Stimulated activated CD4-positive, alpha-beta T cell treated with anti-CD3 and anti-CD28 coated beads, TNF-alpha, amount 100 ng/mL, for 48 hours (primary cell): ENCODE measurements at places on chromosomes 12 and 14.

- DNase-seq, result no peak
These were observed 980.0 kb downstream of the TMTC2 start for GRCh38 chr12:83666690-83667089.

- DNase-seq, result no peak
These were observed 101.8 kb downstream of the TNFAIP2 start for GRCh38 chr14:103225062-103225461.

DNA sequence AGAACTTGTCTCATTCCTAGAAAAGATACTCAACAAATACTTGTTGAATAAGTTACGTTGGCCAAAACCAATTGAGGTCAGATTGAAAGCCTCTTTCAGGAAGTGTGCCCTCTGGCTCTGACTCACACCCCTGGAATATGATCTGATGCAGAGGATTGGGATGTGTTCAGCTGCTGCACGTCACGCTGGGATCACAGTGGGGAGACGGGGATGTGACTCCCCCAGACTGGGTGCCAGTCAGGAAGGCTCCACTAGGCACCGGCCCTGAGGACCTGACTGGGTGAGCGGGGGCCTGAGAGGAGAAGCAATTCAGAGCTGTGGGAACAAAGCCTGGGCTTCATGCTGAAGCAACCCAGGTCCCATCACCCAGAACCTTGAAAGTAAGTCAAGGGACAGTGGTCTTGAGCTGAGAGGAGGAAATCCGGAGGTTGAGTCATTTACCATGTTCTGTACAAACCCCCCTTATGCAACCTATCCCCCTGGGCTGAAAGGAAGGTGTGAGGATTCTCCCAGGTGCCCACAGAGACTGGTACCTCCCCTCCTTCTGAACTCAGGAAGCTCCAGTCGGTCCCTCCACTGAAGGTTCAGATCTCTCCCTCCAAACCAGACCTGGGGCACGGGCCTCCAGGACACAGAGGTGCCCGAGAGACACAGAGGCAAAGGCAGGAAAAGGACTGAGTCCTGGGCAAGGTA, 3.9 kb downstream of the CEBPE start:
- DNase-seq, result no peak

DNA sequence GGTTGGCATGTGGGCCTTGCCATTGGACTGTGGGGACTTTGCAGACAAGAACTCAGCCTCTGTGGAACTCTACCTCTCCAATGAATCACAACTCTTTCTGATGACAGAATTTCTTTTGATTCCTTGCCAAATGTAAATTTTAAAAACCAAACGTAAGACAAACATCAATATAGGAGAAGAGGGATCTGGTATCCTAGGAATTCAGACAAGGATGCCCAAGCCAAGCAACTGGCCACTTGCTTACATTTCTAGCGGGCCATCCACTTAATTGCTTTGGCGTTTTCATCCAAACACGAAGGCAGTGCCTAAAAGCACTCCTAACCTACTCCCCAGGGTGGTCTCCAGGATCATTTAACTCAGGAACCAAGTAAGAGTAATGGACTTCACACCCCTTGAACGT, 23.4 kb upstream of the RAB35 start:
- DNase-seq, result no peak

- no peak for DNase-seq
These were observed 186.5 kb downstream of the SPTSSA start for GRCh38 chr14:34275530-34275929.

GRCh38 chr12:53046655-53047220, 3.1 kb upstream of the TNS2 start:
- peak; percentile 33 for DNase-seq

DNA sequence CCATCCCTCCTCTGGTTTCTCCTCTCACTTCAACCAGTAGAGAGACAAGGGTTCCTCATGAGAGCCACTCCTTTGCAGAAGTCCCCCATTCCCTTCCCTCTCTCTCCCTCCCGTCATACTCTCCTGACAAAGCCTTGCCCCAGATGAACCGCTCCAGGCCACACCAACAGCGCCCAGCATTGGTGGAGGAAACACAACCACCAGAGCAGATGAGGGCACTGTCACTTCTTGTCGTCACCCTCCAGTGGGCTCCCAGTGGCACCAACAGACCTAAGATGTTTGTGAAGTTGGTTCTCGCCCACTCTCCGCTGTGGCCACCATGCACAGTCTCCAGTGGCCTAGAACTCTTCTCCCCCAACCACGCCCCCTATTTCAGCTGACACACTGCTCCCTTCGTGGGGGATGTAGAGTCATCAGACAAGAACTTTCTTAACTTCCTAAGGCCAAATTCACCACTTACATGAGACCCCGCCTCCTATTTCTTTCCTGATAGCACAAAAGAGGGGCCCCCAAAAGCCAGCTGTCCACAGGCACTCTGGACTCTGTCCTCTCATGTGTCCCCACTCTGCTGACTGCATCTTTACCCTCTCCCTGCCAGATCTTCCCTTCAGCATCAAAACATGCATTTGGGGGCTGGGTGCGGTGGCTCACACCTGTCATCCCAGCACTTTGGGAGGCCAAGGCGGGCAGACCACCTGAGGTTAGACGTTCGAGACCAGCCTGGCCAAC, 29.2 kb upstream of the PLEKHG6 start:
- DNase-seq, result no peak

DNA sequence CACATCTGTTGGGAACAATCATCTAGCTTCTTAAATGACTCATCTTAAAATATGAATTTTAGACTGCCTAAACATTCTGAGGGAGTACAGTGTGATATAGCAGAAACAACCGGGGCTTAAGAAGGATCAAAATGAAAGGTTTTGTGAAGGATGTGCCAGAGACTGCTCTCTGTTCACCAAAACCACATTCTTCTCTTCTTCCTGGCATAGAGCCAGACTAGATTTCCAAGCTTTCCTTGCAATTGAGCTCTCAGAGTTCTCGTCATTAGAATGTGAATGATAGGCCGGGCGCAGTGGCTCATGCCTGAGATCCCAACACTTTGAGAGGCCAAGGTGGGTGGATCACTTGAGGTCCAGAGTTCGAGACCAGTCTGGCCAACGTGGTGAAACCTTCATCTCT, 94.5 kb downstream of the LRRIQ1 start:
- DNase-seq, result no peak

DNA sequence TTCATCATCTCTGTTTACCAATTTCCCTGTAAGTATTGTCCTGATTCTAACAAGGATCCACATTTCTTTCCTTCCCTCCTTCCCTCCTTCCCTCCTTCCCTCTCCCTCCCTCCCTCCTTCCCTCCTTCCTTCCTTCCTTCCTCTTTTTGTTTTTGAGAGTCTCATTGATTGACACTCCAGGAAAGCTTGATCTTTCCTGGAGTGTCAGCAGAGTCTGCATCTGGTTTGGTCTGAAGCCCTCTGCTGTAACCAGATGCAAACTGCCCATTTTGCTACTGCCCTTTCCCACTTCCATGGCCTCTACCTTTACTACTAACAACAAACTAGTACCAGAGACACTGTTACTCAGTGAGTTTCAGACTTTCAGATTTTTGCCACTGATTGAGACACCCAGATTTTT, 14.4 kb upstream of the OR6C65 start:
- DNase-seq, result no peak

DNA sequence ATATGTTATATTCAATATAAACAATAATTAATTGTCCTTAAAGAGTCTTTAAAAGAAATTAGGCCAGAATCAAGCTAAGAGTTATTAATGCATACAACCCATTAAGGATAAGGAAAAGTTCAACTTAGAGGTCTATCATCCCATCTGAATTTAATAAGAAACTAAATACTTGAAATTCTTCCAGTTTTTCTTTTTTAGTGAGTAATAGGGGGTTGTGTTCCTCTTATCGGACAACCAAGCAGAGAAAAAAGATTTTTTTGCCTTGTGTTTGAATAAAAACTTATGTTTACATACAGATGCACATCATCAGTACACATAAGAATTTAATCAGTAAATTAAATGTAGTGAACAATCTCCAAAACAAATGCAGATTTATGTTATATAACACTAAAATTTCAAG, 32.5 kb downstream of the PAWR start:
- DNase-seq, result no peak

DNA sequence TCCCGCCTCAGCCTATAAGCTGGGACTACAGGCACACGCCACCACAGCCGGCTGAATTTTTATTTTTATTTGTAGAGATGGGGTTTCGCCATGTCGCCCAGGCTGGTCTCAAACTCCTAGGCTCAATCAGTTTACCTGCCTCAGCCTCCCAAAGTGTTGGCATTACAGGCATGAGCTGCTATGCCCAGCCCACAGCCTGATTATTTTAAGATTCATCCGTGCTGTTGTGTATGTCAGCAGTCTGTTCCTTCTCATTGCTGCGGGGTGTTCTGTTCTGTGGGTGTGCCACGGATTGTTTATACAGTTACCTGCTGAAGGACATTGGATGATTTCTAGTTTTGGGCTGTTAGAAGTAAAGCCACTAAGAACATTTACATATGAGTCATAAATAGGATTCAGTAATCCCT, 9.6 kb upstream of the EP400 start:
- DNase-seq, result no peak

- no peak for DNase-seq
These were observed 29.7 kb downstream of the CLEC1A start for GRCh38 chr12:10069099-10069498.

- no peak for DNase-seq
These were observed 239.2 kb downstream of the SPTSSA start for GRCh38 chr14:34222867-34223266.
